Peyer's patch (tissue), 4 donors: ENCODE measurements at places on chromosomes 7 and 10.

DNA sequence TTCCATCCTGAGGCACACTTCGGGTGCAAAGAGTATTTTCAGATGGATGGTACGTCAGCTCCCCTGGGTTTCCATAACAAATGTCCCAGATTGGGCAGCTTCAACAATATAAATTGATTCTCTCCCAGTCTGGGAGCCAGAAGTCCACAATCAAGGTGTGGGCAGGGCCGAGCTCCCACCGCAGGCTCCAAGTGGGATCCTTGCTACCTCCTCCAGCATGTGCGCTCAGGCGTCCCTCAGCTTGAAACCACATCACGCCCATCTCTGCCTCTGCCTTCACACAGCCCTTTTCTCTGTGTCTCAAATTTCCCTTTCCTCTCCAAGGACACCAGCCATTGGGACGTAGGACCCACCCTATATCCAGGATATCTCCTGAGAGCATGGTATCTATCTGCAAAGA lies 153.5 kb downstream of the DIP2C start:
- DNase-seq: no peak

GRCh38 chr7:133985300-133985699 lies 141.8 kb upstream of the LRGUK start:
- no peak for DNase-seq

- DNase-seq: no peak
Observed at GRCh38 chr10:8507156-8507555, 452.7 kb downstream of the GATA3 start.

GRCh38 chr10:30596013-30596412 lies 33.5 kb downstream of the LYZL2 start:
- DNase-seq: no peak

- DNase-seq: no peak
Observed at GRCh38 chr7:148982654-148983199, 45.6 kb downstream of the PDIA4 start.

DNA sequence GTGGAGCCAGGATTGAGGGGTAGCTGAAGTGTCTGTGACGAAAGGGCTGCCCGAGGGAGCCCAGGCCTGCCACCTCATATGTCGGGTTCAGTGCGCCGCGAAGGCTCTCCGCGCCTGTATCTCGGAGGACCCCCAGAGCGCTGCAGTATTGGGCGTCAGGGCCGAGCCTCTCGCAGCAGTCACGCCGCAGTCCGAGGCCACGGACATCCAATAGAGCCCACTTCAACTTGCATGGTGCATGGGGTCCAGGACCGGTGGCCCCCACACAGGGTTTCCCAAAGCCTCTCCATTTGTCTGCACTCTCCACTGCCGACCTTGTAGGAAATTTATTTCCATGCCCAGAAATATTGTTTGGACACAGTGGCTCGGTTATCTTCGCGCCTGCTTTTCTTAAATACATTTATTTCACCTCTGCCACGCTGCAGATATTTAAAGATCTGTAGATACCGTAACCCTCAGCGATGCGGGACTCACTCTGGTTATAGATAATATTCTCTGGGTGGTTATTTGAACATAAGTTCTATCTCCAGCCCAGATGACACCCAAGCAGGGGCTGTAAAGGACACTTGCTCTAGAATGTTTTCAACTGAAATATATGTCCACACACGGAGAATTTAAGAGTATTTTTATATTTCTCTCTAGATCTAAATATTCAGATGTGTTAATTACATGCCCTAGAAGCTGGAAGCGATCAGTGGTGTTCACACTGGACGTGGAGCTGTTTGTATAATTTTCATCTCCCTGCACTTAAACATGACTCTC lies 5.1 kb upstream of the ZNF503 start:
- no peak for DNase-seq

DNA sequence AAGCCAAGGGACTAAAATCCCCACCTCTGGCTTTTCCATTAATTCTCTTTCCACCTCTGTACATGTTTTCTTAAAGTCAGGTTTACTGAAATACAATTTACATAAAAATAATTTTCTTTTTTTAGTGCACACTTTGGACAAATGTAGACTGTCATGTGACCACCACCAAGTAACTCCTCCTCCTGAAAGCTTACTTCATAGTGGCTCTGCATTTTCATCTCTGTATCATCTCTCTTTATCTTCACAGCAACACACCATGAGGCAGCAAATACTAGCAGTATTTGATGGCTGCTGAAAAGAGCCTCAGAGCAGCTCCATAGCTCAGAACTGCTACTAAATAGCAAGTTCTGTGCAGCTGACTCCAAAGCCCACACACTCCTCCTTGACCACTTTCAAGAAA lies 17.3 kb downstream of the WDFY4 start:
- DNase-seq: no peak

GRCh38 chr7:128777156-128778123 lies 1.8 kb upstream of the OPN1SW start:
- DNase-seq: no peak
